DMS 273 treated with DMSO at 0.1 percent for 48 hours (cell line): ENCODE measurements at places on chromosomes 13 and 19.

DNA sequence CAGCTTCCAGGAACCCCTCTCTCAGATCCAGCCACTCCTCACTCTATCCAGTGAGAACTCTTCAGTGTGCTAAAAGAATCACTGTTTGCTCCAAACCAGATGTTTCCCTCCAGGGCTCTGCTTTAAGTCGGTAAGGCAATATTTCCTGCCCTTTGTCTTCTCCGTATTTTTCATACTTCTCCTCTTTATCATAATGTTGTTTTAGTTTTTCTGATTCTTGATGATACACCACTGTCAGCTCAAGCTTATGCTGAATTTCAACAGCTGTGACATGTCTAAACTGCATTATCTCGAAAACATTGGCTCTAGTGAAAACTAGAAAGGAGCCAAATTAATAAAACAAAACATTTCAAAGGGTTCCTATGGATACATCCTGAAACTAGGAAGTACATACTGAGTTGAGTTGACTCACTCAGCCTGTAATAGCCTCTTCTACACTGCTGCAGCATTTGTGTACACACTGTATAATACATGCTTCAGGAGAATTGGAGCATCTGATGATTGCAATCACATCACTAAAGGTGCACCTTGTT, 39.8 kb downstream of the GPR180 start:
- no peak for DNase-seq

DNA sequence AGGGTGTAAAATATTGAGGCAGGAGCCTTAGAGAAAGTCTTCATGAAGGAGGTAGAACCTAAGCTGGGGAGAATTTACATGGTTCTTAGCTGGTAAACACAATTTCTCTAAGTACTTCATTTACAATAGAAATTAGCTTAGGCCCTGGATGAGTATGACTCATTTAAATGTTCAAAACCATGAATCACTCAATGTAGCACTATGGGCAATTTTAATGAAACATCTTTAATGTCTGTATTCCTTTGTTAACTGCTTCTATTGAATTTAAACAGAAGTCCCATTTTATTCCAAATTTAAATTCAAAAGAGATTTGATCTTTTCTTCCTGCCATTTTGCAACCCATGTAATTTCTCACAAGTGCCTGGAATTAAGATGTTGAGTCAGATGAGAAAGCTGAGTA, 252.1 kb downstream of the RFC3 start:
- no peak for DNase-seq

- no peak for DNase-seq
Observed at GRCh38 chr19:41223431-41224234, 4.6 kb downstream of the AXL start.

DNA sequence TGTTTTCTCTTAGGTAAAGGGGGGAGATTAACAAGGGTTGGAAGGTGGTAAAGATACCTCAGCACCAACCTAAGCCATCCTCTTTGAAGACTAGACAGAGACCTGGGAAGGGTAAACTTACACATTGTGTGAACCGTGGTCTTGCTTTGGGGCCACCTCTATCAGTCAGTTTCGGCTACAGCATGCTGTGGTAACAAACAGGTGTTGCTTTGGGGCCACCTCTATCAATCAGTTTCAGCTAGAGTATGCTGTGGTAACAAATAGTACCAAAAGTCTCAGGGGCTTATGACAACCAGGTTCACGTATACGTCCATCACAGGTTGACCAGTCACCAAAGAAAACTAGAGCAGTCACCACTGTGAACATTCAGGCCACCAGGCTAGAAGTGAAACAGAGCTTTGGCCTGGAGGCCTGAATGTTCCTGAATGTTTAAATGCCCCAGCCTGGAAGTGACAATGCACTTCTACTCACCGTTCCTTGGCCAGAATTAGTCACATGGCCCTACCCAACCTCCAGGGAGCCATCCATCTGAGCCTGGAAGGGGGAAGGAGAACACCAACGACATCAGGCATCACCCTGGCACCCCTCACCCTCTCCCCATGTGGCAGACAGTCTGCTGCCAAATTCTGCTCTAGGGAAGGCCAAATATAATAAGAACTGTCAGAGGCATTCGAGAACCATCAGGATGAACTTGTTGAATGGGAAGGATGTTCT, 3.8 kb downstream of the FXYD7 start:
- DNase-seq: no peak

GRCh38 chr13:111204438-111205177, 89.5 kb downstream of the ARHGEF7 start:
- no peak for DNase-seq

- DNase-seq: no peak
Observed at GRCh38 chr19:28862238-28862637, 350.7 kb downstream of the UQCRFS1 start.

GRCh38 chr19:39410017-39410830, 2.2 kb upstream of the PLEKHG2 start:
- DNase-seq: no peak

DNA sequence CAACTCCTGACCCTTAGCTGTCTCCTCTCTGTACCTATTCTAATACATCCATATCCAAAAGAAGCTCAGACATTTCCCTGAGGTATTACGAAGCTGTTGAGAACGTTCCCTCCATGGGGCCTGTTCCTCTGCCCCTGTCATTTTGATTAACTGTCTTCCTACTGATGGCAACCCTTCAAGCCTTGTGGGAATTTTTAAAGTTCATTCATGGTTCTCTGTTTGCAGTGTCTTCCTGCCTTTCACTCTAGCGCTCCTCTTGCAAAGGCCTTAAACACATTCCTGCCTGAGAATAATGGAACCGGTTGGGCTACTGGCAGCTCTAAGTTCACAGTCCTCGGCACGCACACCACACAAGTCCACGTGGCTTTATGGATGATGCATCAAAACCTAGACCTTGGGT, 66.1 kb downstream of the LHFPL6 start:
- DNase-seq: no peak

- no peak for DNase-seq
Observed at GRCh38 chr19:831407-832369, 4.1 kb downstream of the AZU1 start.

DNA sequence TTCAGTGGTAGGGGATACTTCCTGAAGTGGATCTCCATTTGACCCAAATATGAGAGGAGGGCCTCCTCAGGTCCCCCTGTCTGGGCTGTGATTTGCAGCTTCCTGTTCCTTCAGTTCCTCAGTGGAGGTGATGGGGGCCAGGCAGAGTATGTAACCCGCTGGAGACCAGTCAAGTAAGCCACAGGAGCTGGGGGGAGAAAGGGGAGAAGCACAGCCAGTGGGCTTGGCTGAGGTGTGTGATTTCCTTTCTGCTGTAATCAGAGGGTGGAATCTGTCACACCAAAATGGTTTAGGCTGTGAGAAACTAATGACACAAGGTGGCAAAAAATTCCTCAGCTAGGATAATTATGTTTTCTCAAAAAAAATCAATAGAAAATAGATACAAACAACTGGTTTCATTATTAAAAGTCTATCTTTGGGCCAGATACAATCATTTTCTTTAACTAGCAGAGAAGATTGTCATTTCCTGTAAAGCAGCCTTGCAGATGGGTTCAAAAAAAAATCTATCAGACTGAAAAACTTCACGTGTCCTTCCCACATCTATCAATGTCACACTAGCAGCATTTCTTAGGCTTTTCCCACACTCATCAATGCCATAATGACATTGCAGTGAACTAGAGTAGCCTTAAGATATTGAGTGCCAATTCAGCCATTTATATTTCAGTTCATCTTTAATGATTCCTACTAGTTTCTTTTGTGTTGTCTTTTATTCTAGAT, 1660.3 kb downstream of the EFNB2 start:
- DNase-seq: no peak

DNA sequence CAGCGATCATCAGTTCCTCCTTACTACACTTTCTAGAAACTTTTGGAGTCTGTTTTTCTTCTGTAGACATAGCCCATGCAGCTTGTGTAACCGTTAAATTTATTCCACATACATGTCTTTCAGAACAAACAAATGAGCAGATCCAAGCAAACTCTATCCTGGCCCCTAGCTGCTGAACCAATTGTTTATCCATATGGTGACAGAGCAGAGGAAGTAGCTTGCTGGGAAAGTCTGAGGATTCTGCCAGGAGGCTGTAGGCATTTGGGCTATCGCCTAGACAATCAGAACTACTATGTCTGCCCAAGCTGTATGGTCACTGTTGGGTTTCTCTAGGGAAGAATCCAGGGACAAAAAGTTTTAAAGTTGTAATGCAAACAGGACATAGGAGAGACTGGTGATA, 343.7 kb downstream of the SPRY2 start:
- no peak for DNase-seq

DNA sequence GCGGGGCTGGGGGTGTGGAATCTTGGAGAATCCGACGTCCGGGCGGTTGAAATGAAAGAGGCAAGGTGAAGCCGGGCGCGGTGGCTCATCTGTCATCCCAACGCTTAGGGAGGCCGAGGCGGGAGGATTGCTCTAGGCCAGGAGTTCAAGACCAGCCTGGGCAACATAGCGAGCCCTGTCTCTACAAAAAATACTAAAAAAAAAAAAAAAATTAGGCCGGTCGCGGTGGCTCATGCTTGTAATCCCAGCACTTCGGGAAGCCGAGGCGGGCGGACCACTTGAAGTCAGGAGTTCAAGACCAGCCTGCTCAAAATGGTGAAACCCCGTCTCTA, 225 bp upstream of the GARIN5A start:
- no peak for DNase-seq

DNA sequence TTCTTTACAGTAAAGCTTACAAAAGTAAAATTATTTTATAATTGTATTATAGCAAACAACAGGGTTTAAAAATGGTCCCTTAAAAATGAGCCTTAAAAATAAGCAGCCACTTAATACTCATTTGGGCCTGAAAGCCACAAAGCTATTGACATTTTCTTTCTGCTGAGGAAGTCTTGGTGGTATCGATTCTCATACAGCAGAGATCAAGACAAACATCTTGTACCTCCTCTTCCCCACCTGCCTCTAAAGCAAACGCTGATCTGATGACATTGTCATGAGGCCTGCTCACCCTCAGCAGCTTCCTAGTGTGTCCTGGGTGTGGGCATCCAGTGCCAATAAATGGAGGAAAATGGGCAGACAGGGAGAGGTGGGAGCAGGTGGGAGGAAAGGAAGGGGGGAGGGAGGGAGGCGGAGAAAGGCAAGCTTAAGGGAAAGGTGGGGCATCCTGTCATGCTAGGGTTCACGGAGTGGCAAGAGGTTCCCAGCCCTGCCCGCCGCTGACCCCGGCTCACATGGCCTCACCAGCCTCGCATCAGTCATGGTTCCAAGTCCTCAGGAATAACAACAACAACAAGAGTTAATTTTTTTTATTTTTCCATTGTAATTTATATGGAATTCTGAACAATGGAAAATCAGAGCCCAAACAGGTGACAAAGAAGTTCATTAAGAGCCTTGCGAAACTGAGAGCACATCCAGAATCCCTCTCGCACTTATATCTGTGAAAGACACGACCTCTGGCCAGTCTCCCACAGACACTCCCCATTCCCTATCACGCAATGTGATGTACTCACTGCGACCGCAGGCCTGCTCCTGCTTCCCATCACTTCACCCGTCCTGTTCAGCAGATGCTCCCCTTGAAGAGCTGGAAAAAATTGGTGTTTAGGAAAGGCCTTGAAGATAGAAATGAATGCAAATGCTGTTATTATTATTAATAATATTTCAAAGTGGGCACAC, 15.1 kb upstream of the ATP11A start:
- DNase-seq: no peak

- DNase-seq: no peak
Observed at GRCh38 chr19:41799444-41800000, 3.1 kb downstream of the CEACAM3 start.

- DNase-seq: no peak
Observed at GRCh38 chr13:32299893-32300292, 15.3 kb downstream of the ZAR1L start.

DNA sequence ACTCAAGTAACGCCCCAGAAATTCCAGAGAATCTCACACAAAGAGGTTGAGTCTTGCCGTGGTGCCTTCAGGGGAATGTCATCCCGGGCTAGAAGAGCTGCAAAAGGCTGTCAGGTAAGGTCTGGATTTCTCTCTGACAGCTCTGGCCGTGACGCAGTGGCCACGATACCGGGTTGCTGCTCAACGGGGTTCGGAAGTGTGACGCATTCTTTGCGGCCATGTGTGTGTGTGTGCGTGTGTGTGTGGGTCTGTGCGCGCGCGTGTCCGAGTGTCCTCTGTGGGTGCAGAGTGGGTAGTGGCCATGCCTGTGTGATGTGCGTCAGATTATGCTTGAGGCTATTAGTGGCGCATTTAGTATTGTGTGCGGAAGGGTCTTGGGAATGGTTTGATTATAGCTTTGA, 306 bp downstream of the ZNF540 start:
- DNase-seq: peak; percentile 54

DNA sequence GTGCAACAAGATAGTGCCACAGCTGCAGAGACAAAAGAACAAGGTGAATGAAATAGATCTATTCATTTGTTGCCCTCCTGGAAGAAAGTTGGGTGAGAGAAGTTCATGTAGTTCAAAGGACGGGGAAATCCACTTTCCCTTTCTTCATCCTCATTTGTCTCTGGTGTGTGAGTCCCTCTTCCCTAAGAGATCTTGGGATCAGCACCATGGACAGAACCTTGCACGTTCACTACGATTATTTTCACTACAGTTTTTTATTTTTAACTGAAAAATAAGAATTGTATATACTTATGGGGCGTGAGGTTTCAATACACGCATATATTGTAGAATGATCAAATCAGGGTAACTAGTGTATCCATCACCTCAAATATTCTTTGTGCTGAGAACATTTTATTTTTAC, 29.2 kb downstream of the NLRP5 start:
- no peak for DNase-seq

- no peak for DNase-seq
Observed at GRCh38 chr19:40358773-40359172, 10.3 kb downstream of the PLD3 start.

- DNase-seq: no peak
Observed at GRCh38 chr13:74006666-74007065, 127.5 kb downstream of the KLF12 start.

GRCh38 chr19:33403221-33403972, 29.9 kb downstream of the CEBPG start:
- DNase-seq: no peak

- DNase-seq: no peak
Observed at GRCh38 chr19:54333586-54334298, 5.2 kb downstream of the LILRA4 start.

GRCh38 chr19:30882411-30883005, 466.7 kb downstream of the TSHZ3 start:
- DNase-seq: no peak

- DNase-seq: no peak
Observed at GRCh38 chr13:21675095-21675991, 4.5 kb downstream of the FGF9 start.

DNA sequence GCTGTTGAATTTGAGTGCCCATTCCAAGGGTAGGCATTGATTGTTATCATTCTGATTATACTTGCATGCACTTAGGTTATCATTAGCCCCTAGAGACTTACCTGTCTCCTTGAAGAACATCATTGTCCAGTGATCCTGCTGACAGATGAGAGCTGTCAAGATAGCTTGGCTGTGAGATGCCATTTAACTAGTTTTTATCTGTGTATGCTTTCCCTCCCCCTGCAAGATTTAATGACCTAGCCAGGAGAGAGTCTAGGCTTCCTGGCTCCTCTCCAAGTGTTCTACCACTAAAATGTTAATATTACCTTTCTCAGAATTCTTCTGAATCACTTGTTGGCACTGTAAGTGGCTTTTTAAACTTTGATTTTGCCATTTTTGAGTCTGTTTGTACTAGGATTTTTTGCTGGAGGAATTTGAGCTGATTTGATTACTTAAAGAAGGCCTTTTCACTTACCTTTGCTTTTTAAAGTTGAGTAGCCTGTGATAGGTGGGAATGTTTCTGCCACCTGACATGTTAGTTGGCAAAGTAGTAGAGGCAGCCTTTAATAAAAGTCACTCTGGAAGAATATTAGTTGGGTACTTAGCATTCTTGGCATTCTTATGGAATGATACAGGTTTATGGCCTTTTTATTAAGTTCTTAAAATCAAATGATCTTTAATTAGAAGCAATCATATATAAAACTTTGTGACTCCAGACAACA, 41.1 kb downstream of the ARHGAP35 start:
- DNase-seq: no peak
